HEK293T (cell line): ENCODE measurements at places on chromosomes 2 and 18.
A peak's percentile ranks its signal among the peaks of the same experiment; 100 is the strongest.

- DNase-seq = no peak
Measured at GRCh38 chr18:59915606-59916005, 15.8 kb downstream of the PMAIP1 start.

GRCh38 chr2:204344119-204344518, 201.2 kb upstream of the PARD3B start:
- no peak for DNase-seq

DNA sequence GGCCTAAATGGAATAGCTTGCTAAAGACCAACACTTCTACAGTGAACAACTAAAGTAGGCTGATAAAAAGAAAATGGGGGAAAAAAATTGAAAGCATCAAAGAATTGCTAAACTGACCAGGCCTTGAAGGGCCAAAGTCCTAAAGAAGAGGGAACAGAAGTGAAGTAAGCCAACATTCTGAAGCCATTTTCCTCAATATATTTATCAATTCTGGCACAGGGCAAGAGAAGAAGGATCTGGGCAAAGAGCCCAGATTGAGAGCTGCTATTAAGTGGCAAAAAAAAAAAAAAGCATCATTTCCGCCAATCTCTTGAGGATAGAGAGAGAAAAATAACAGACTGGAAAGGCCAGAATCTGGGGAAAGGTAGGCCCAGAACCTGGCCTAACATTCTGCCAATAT, 25.7 kb downstream of the FANCL start:
- DNase-seq = no peak

DNA sequence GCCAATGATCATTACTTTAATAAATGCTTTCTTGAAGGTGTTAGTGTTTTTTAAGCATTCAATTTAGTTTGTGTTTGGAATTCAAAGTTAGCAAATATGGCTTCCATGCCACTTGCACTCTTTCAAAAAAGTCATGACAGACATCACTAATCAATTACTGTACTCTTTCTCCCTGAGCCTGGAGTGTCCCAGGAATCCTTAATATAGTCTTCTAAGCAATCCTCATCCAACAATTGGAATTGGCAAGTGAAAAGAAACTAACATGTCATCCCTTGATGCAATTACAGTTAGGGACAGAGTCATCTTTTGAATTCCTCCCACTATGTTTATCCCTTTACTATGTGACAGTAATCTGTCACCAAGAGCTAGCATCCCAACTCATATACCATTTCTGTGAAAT, 29.7 kb upstream of the GPR55 start:
- DNase-seq = no peak

DNA sequence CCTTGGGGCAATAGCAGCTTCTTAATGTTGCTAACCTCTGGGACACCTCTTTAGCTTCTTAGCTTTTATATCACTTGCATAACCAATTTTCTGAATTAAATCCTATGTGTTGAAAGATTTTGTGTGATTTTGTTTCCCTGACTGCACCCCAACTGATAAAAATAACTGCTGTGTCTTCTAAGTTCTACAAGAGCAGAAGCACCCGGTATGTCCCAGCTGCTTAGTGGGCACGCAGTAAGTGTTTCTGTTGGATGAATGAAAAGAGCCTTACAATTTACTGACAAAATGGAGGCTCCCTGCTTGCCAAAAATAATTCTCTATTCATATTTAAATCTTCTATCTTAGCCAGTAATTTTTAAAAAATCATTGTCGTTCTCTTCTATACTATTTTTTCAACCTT, 53.1 kb upstream of the GALNT5 start:
- no peak for DNase-seq

DNA sequence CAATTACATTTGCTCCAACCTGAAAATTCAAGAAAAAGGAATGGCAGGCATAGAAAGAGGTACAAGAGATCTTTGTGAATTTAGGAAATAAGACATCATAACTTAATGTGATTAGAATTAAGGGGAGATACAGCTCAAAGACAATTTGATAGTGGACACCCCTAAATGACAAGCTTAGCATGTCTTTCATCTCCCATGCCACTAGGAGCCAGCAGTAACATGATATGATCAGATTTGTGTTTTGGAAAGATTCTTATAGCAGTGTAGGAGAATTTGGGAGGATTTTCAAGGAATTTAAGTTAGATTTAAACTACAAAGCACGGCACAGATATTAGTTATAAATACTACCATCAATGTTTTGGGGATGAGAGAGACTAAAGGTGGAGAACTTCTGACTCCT, 340.8 kb downstream of the RDH14 start:
- no peak for DNase-seq

- no peak for DNase-seq
Measured at GRCh38 chr2:227513113-227513512, 41.2 kb downstream of the AGFG1 start.

DNA sequence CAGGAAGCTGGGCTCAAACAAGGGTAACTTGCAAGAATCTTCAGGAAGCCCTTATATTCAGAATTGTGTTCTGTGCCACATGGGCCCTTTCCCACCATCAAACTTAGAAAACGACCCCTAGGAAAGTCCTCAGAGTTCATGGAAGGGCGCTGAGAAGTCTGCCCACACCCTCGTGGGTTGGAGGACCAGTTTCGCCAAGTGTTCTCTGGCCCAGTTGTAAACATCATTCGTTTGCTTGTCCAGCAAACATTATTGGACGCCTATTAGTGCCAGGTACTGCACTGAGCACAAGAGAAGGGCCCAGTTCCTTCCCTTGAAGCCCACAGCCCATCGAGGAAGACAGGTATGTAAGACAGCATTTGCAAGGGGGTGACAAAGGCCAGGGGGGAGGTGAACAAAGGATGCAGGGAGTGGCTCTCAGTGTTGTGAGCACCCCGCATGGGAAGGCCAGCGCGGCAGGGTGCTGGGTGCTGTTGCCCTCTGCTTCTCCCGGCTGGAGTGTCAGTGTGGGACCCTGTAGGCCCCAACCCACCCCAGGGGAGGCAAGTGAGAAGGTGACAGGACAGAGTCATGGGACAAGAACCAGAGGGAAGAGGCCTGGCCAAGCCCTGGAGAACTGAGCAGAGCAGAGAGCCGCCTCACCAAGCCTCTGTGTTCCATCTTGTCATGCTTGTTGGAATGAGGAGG, 60.2 kb upstream of the ALPP start:
- DNase-seq = no peak

- DNase-seq = no peak
Measured at GRCh38 chr2:32865399-32866068, 81.2 kb upstream of the LTBP1 start.

- DNase-seq = no peak
Measured at GRCh38 chr2:7730449-7730848, 813.2 kb downstream of the RNF144A start.

- DNase-seq = no peak
Measured at GRCh38 chr2:44480068-44480467, 118.3 kb downstream of the CAMKMT start.

DNA sequence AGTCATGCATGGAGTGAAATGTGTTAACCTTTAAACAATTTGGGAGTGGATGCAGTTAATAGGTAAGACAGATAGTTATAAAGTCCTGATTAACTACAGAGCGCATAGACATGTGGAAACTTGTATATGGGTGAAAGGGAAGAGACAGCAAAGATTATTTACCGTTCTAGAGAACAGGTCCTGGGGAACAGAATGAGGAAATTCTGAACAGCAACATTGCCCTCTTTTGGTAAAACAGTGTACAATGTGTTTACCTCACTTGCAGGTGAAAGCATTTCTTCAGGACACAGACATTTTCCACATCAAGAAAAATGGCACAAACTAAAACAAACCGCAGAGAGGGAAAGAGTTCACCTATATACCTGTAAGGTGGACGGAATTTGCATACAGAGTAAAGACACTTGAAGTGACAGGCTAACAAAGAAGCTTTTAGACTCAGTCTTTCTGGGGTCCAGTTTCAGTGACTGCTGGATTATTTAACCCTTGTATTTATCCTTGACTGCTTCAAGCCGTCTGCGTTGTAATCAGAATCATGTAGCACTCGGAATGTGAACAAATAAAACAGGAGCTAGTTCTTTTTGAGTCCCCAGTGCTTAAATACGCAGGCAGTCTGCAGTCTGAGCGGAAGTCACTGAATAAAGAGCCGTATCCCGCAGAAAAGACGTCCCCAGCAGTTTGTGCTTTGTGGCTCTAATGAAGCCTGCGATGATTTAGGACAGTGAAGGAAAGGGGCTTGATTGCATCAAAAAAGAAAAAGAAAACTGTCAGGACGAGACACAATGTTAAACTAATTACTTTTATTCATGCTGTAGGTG, 364.8 kb upstream of the GALNT5 start:
- peak; percentile 37 for DNase-seq

- no peak for DNase-seq
Measured at GRCh38 chr2:53095664-53096063, 671.9 kb upstream of the CHAC2 start.

DNA sequence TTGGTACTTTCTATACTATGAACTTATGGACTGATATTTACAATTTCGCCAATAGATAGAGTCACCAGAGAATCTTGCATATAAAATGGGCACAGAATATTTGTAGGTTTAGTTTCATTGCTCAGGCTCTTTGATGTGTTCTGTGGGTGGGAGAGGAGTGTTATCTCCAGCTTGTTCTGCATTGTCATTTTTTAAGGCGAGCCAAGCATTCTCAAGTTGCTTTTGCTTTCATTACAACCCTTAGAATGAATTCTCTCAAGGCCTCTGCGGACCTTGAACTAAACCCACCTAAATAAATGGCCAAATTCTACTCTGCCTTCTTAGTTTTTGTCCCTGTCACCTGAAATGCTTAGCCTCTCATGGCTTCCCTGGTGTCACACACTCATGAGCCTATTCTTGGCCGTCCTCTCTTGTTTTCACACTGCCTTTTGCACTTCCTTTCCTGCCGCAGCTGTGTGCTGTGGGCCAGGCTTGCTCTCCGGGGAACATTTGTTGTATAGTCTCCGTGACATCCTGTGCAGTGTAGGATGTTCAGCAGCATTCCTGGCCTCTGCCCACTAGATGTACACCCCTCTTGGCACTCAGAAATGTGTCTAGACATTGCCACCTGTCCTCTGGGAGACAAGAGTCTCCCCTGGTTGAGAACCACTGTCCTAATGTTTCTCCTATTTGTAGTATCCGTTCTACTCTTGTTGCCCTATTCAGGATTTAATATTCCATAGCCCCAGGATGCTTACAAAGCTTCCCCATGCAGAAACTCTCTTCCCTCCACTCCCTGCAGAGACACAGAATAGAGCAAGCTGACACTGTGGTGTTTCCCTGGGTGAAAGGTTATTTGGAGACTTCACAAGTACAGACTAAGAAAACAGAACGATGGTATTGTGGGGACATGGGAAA, 255.6 kb downstream of the PTPRM start:
- no peak for DNase-seq

GRCh38 chr2:129781749-129782632, 197.5 kb upstream of the RAB6C start:
- no peak for DNase-seq

GRCh38 chr2:223019987-223020717, 31.8 kb upstream of the KCNE4 start:
- no peak for DNase-seq

DNA sequence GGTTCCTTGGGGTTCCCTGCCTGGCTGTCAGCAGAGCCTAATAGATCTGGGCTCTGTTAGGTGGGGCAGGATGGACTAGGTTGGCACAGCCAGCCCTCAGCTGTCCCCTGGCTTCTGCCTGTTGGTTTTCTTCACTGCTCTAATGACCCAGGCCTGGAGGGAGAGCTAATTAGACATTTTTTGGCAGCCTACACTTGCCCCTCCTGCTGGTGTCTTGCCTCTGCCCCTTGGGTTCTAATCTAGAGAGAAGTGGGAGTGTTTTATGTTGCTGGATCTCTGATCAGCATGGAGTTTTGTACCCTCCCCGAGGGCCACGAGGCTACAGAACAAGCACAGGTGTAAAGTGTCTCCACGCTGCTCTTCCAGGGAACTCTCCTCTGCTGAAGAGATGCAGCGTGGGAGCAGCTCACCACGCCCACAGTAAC, 199.4 kb upstream of the RASGRP3 start:
- DNase-seq = no peak

DNA sequence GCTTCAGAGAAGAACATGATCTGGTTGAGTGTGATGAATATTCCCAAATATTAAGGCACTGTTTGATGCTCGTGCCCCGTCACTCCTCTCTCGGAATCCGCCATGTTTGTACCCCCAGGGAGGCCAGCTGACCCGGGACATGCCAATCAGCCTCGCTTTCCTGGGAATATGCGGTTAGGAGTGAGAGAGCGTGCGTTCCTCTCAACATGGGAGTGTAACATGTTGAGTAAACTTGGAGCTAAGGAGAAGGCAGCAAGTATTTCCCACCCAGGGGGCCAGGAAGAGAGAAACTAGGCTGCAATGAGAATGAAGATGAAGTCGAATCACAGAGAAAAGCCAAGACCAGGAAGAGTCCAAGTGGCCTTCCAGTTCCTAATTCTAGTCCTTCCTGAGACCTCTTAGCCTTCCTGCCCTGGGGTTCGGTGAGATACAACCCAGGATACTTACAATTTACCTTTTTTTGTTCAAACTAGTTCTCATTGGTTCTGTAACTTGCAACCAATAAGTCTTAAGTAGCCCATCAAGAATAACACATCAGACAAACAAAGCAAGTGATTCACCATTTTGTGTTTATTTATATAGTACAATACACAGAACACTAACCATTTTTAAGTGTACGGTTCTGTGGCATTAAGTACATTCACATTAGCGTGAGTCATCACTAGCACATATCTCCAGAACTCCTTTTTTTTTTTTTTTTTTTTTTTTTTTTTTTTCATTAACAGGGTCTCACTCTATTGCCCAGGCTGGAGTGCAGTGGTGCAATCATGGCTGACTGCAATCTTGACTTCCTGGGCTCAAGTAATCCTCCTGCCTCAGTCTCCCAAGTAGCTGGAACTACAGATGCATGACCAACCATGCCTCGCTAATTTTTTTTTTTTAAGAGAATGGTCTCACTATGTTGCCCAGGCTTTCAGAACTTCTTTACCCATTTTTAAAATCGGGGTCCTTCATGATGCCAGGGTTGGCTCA, 36.4 kb upstream of the SLC1A4 start:
- DNase-seq = no peak

DNA sequence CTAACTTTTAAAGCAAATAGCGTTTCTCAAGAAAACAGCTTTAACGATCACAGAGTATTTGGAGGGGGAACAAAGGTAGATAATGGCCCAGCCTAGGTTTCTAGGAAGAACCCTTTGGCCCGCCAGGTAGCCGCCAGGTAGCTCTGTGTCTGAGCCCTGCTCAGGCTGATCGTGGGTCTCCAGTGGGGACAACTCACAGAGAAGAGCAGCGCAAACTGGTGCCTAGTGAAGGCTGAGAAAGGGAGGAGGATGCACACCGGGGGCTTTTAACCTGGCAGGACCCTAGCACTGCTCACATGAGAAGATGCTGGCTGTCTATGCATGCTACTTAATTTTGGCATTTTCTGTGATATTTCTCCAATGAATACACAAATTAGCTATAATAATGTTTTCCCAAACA, 5.8 kb downstream of the NGEF start:
- DNase-seq = no peak

GRCh38 chr2:169034984-169035544, 3.9 kb upstream of the ABCB11 start:
- DNase-seq = no peak
